Stimulated activated CD4-positive, alpha-beta T cell treated with anti-CD3 and anti-CD28 coated beads, Interleukin-15, amount 100 ng/mL, for 48 hours (primary cell): ENCODE measurements at places on chromosomes 2 and 18.
A peak's percentile ranks its signal among the peaks of the same experiment; 100 is the strongest.

GRCh38 chr2:67854798-67855197 lies 208.0 kb downstream of the C1D start:
- DNase-seq: no peak

DNA sequence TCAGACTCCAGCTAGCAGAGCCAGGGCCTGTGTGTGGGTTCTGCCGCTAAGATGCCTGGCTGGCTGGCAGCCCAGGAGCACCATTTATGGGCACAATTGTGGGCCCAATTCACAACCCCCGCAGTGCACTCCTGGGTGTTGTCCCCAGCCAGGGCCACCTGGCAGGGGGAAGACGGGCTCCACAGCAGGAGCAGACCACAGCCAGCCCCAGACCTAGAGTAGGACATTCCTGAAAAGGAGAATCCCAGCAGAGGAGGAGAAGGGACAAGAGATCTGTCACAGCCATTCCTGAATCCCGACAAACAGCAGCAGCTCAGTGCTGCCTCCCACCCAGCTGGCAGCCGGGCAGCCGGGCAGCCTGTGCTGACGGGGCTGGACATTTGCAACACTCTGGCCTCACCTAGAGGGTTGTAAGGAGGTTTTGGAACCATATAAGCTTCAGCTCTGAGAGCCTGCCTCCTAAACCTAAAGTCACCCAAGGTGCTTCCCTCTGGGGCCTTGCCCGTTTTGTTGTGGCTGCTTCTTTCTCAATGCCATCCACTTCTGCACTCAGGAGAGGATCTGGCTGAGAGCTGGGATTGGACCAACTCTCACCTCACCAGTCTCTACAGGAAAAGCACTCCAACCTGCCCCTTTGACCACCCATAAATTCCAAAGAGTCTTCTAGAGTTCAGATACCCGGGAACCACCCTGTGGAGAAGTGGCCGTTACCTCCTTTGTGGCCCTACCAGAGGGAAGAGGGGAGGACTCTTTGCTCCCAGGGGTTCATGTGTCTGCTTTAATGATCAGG lies 4.1 kb upstream of the TMEM177 start:
- no peak for DNase-seq

- DNase-seq: no peak
These were observed 63.4 kb downstream of the MYO5B start for GRCh38 chr18:50131591-50131990.

- no peak for DNase-seq
These were observed 72.8 kb upstream of the TGFA start for GRCh38 chr2:70626254-70626990.

DNA sequence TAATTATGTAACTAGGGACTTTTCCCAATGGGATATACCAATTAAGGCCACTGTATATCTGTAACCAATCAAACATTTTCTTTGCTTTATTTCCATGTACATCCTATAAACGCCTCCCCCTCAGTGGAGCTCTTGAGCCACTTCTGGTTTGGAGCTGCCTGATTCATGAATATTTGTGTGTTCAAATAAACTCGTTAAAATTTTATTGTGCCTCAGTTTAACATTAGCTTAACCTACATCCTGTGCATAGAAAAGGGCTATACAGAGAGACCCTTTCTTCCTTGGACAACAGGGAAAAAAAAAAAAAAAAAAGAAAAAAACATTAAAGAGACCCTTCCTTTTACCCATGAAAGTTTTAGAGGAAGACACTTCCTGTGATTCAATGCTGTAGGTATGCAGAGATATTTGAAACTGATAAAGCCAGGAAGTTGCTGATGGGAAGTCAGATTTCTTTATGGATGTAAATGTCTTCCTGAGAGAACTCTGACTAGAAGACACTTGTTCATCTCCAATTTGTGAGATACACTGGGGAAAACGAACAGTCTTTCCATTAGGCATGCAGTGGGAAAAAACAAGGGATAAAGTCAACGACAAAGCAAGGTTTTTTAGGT lies 614.6 kb upstream of the SOX11 start:
- no peak for DNase-seq

DNA sequence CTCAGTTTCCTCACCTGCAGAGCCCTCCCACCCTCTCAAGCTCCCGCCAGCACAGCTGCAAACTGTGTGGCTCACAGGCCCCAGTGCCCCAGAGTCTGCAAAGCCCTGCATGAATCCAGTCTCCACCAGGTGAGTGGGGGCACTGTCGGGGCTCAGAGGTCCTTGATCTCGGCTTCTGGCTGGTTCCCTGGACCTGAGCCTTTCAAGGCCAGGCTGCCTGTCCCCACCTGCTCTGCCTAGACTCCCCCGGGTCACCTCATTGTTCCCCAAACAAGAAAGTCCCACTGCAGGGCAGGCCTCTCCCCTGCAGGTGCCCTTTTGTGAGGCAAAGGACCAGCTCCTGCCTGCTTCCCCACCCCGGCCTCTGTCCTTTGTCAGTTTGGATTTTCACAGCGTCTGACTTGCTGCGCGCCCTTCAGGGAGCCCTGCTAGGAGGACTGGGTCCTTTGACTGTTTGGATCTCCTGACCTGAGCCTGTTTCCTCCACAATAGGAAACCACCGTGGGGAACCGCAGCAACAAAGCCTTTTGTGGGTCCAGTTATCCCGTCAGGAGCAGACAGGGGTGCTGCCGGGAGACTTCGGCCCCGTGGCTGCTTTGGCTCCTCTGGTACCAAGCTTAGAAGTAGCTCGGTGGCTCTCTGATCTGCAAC lies 200.5 kb upstream of the HDAC4 start:
- no peak for DNase-seq

GRCh38 chr2:27687232-27687631 lies 23.5 kb downstream of the SLC4A1AP start:
- no peak for DNase-seq

GRCh38 chr2:209772290-209772685 lies 656 bp downstream of the UNC80 start:
- DNase-seq: no peak

GRCh38 chr2:189178726-189179569 lies 613 bp downstream of the COL5A2 start:
- no peak for DNase-seq

- DNase-seq: no peak
These were observed 1331.8 kb upstream of the ZEB2 start for GRCh38 chr2:145851730-145852129.

DNA sequence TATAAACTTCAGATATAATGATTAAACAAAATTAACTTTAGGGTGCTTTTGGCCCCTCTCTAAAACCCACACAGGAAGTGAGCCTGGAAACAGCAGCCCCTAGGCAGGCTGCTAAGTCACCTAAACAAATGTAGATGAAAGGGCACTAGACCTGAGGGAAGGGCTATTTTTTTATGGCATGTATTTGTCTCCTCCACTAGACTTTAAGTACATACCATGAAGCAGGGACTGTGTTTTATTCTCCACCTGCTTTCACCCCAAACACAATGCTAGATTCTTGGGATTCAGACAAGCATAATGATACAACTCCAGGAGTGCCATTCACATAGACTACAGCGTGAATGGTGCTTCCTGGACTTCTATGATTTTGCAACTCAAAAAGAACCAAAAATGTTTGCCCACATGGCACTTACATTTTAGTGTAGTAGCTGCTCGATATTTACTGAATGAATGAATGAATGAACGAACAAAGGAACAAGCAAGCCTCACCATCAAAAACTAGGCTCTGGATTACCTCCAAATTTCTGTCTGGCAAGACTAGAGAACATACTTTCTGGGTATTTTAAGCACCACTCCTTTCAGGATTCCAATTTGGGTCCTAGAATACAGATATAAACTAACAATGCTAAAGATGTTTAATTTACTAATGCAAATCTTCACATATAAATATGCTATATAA lies 10.1 kb downstream of the ATAD2B start:
- DNase-seq: no peak

GRCh38 chr2:137957033-137957432 lies 7.2 kb upstream of the HNMT start:
- no peak for DNase-seq

DNA sequence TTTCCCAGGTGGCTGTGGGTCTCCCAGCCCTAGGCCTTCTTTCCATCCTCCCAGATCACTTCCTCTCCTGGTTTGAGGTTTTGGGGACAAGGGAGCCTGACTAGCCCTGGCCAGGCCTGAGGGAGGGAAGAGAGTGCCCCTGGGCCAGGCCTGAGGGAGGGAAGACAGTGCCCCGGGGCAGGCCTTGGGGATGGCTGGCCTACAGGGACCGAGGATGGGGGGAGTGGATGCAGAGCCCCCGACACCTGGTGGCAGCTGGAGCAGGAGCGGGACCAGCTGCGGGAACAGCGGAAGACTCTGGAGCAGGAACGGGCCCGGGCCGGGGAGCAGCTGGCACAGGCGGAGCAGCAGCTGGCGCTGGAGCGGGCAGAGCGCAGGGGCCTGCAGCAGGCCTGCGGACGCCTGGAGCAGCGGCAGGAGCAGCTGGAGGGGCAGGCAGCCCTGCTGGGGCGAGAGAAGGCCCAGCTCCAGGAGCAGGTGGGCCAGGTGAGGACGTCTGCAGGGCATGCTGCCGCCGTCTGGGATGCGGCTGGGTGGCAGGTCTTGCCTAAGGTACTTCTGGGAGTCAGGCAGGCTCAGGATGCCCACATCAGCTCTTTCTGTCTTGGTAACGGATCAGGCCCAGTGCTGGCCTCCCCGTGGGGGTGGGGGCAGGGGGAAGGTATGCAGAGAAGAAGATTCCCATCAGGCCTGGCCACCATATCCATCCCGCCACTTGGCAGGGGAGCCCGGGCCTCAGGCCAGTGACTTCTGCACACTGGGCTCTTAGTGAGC lies 29.2 kb downstream of the CROCC2 start:
- DNase-seq: no peak

GRCh38 chr2:71581026-71581425 lies 127.7 kb downstream of the DYSF start:
- no peak for DNase-seq

- DNase-seq: no peak
These were observed 285.4 kb downstream of the NRXN1 start for GRCh38 chr2:50746526-50746925.

DNA sequence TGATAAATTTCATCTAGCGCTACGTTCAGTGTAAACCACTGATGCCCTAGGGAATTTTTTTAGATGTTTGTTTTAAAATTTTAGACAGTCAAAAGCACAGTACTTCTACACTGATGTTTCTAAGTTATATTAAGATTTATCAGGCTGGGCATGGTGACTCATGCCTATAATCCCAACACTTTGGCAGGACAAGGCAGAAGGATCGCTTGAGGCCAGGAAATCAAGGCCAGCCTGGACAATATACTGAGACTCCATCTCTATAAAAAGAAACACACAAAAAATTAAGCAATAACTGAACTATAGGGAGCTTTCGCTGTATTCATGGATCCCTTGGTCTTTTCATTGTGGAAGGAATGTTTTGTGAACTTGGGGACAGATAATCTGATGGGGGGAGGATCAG lies 50.6 kb upstream of the MAPRE2 start:
- no peak for DNase-seq

DNA sequence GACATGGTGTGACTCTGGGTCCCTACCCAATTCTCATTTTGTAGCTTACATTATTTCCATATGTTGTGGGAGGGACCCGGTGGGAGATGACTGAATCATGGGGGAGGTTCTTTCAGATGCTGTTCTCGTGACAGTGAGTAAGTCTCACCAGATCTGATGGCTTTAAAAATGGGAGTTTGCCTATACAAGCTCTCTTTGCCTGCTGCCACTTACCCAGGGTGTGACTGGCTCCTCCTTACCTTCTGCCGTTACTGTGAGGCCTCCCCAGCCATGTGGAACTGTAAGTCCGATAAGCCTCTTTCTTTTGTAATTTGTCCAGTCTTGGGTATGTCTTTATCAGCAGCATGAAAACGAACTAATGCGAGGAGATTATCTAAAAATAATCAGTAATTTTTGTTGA lies 1683.2 kb upstream of the SLC39A10 start:
- no peak for DNase-seq

DNA sequence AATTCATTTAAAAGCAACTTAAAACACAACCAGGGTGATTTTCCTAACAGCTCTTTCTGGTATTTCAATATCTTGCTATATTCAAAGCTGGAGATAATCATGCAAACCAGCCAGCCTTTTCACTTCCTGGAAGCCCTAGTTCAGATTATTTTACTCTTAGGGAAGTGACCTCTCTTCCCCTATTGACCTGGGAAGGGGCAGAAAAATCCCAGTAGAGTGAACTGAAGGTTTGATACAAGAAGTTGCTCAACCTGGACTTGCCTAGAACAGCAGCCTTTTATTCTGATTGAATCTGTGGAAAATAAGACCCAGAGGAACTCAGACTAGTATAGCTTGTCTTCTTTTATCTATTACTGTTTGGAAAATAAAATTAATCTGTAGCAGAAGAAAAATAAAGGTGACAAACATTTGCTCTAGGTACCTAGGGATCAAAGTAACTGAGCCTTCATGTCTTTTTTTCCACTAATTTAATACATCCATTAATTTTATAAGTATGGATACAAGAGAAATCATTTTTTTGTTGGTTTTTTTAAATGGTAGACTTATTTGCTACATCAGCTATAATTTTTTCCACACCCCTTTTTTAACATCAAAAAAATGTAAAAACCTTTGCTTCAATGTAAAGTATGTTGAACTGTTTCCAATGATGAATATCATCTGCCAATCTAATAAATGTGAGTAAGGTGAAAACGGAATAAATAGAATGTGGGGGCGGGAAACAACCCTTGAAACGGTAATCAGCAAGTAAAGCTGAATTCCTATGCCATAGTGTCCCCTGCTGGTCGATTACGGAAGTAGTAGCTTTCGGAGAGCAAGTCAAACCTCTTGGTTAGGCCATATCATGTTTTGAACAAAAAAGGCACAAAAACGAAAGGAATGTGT lies 629.9 kb downstream of the NRXN1 start:
- DNase-seq: peak; percentile 0

DNA sequence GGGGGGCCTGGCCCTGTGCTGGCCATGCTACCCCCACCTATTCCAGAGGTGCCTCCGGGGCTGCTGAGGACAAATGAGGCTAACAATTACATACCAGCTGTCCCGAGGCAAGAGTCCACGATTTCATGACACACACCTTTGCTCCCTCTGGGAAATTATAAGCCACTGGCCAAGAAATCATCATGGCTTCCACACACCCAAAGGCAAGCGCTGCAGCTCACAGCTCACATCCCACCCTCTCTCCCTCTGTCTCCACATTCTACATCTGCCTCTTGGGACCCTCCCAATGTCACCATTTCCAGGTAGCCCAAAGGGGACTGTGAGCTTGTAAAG lies 134.4 kb downstream of the HDAC4 start:
- no peak for DNase-seq
